ENCODE measurements at places on chromosomes 7 and 10. TPM values are rescaled to one million over a fixed set of nuclear protein-coding genes. Genes with fewer than 3 reads are reported as not detected.

GRCh38 chr7:116565981-116566380, 41.1 kb downstream of the CAV1 start:
- no peak overlapping the region for H3K27ac ChIP-seq
- no peak overlapping the region for H3K4me3 ChIP-seq
- no peaks in the 10 kb centered on the region for H3K36me3 ChIP-seq
- no peak for DNase-seq
- H3K27me3 ChIP-seq, result no peaks in the 10 kb centered on the region
- peaks cover 19% of the 10 kb centered on the region for H3K4me1 ChIP-seq

DNA sequence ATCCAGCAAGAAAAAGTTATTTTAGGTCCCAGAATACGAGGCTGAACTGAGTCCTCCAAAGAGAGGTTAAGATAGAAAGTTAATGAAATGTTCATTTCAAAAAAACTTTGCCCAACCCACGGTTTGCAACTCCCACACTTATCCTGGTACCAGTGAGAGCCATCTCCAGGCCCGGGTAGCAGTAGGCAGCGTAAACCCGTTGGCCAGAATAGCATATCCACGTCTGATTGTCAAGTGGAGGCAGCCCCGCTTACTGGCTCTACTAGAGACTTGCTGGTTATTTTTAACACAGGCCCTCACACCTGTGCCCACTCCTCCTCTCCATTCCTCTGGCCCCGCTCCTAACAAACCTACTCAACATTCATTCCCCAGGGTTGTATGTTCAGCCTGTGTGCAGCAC, 109.7 kb downstream of the HIP1 start:
- no peaks in the 10 kb centered on the region for H3K27me3 ChIP-seq
- H3K36me3 ChIP-seq, result peaks cover 6% of the 10 kb centered on the region

DNA sequence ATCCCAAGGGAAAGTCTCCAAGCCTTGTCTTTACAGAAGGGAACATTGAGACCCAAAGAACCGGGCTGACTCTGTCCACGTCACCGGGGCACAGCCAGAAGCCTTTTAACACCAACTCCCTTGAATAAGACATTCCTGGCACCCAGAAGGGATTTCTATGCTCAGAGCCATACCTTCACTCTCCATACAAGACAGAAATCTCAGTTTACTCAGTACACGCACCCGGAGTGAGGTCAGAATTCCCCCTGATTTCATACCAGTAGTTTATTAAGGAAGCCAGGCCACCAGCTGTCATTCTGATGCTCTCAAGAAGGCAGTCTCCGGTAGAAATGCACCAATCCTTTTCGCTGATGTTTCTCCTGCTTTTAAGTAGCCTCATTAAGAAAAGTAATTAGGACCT, 134.2 kb upstream of the KCNMA1 start:
- H3K27ac ChIP-seq, result no peak overlapping the region
- DNase-seq, result no peak
- H3K4me1 ChIP-seq, result no peaks in the 10 kb centered on the region
- no peaks in the 10 kb centered on the region for H3K36me3 ChIP-seq

Gene CHN2
- total RNA-seq, result 36.1 TPM

- H3K36me3 ChIP-seq, result peaks cover 31% of the 10 kb centered on the region
- H3K27me3 ChIP-seq, result no peaks in the 10 kb centered on the region
- no peak for DNase-seq
- H3K4me1 ChIP-seq, result no peaks in the 10 kb centered on the region
- H3K4me3 ChIP-seq, result no peak overlapping the region
These were observed 89.5 kb downstream of the VPS41 start for GRCh38 chr7:38819463-38819862.

GRCh38 chr7:23467806-23468525, 2.3 kb downstream of the IGF2BP3 start:
- peaks cover 100% of the 10 kb centered on the region for H3K27me3 ChIP-seq
- no peaks in the 10 kb centered on the region for H3K36me3 ChIP-seq
- peak overlapping the region; percentile 58 for H3K4me3 ChIP-seq
- DNase-seq, result no peak

Gene BLNK
- total RNA-seq, result 1.4 TPM

DNA sequence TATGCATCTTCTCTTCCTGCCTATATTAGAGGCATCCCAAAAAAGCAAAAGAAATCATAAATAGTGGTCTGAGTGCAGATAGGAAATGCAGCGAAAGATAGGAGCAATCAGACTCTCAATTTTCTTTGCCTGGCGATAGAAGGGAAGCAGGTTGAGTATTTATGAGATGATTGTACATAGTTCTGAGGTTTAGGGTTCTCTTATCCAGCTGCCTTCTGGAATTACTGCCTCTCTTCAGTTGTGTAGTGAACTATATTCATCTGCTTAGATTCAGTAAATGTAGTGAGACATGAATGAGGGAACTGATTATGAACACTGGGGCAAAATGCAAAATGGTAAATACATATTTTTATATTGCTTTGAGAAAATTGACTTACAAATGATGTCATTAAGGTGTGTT, 93.0 kb upstream of the CYP26C1 start:
- H3K4me3 ChIP-seq, result no peak overlapping the region
- no peaks in the 10 kb centered on the region for H3K4me1 ChIP-seq
- no peaks in the 10 kb centered on the region for H3K27me3 ChIP-seq
- no peak overlapping the region for H3K27ac ChIP-seq

DNA sequence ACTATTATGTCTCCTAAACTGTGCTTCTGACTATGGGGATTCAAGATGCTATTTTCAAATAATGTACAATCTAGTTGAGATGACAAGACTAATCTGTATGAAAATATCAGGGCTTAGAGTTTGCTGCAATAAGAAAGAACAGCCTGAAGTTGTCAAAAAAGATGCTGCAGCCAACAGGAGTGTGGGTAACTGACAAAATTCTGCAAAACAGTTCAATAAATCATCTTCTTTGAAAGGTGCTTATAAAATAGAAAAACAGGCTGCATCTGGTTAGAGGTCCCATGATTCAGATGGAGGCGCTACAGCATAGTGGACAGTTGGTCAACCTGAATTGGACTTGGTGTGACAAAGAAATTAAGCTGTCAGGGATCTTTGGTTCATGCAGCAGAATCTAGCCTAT, 511.0 kb downstream of the XPNPEP1 start:
- no peaks in the 10 kb centered on the region for H3K4me1 ChIP-seq
- H3K27me3 ChIP-seq, result no peaks in the 10 kb centered on the region
- H3K4me3 ChIP-seq, result no peak overlapping the region
- H3K27ac ChIP-seq, result no peak overlapping the region
- DNase-seq, result no peak
- no peaks in the 10 kb centered on the region for H3K36me3 ChIP-seq

Gene PRSS2
- not detected for total RNA-seq

Gene GTF2IRD1
- 15.8 TPM for total RNA-seq

- H3K36me3 ChIP-seq, result no peaks in the 10 kb centered on the region
- H3K27me3 ChIP-seq, result no peaks in the 10 kb centered on the region
- H3K27ac ChIP-seq, result no peak overlapping the region
- H3K4me3 ChIP-seq, result no peak overlapping the region
- H3K4me1 ChIP-seq, result no peaks in the 10 kb centered on the region
- no peak for DNase-seq
These were observed 323.7 kb upstream of the IGFBP3 start for GRCh38 chr7:46244757-46245156.

DNA sequence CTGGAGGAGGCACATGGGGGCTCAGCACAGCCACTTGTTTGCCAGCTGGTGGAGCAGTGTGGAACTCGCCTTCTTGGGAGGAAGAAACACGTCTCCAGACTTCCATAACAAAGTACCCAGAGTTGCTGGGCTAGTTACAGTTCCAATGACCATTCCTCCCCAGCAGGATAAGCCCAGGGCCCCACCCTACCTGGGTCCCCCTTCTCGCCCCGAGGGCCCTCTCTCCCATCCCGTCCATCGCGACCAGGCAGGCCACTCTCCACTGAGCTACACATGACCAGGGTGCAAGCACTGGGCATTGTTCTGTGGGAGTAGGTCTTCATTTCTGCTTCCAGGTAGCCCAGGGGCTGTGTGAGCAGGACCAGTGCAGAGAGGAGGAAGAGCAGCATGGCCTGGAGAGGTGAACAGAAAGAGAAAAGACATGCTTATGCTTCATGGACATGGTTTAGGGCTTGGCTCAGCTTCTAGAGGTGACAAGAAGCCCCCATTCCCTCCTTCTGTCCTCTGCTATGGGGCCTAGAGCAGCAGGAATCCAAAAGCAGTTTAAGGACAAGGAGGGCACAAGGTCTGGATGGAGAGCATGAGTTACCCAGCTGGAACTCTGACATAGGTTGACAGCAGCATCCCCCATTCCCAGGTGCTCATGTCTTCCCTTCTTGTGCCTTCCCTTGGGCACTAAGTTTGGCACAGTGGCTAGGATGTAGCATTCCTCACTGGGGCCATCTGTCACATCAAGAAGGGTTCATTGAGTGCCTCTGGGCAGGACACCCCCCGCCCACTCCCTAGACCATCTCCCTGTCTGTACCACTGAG, 2.4 kb downstream of the SFTPD start:
- DNase-seq, result no peak
- no peak overlapping the region for H3K4me3 ChIP-seq
- no peak overlapping the region for H3K27ac ChIP-seq
- H3K4me1 ChIP-seq, result no peaks in the 10 kb centered on the region
- peaks cover 1% of the 10 kb centered on the region for H3K36me3 ChIP-seq
- H3K27me3 ChIP-seq, result no peaks in the 10 kb centered on the region

Gene CALN1
- total RNA-seq, result not detected

Gene CRHR2
- 0.19 TPM for total RNA-seq

DNA sequence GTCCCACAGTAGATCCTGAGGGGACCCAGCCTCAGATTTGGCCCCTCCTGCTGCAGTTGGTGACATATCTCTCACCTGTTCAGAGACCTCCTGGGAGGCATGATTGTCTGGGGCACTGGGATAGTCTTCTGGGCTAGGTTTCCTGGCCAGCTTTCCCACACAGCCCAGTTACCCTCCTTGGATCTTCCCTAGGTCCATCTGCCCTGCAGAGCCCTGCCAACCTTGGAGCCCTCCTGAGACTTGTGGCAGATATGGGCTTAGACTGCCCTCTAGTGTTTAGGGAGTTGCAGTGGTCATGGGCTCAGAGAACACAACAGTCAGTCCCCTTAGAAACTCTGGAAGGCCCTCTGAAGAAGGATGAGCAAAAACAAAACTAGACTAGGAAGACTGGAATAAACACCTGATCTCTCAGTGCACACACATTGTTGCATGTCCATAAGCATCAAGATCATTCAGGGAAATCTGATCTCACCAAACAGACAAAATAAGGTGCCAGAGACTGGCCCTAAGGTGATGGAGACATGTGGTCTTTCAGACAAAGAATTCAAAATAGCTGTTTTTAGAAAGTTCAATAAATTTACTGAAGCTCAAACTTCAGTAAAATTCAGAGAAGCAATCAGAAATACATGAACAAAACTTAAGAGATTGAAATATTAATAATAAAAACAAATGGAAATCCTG, 324.6 kb downstream of the ATRNL1 start:
- H3K36me3 ChIP-seq, result no peaks in the 10 kb centered on the region
- no peaks in the 10 kb centered on the region for H3K27me3 ChIP-seq
- no peak overlapping the region for H3K27ac ChIP-seq
- no peak overlapping the region for H3K4me3 ChIP-seq

DNA sequence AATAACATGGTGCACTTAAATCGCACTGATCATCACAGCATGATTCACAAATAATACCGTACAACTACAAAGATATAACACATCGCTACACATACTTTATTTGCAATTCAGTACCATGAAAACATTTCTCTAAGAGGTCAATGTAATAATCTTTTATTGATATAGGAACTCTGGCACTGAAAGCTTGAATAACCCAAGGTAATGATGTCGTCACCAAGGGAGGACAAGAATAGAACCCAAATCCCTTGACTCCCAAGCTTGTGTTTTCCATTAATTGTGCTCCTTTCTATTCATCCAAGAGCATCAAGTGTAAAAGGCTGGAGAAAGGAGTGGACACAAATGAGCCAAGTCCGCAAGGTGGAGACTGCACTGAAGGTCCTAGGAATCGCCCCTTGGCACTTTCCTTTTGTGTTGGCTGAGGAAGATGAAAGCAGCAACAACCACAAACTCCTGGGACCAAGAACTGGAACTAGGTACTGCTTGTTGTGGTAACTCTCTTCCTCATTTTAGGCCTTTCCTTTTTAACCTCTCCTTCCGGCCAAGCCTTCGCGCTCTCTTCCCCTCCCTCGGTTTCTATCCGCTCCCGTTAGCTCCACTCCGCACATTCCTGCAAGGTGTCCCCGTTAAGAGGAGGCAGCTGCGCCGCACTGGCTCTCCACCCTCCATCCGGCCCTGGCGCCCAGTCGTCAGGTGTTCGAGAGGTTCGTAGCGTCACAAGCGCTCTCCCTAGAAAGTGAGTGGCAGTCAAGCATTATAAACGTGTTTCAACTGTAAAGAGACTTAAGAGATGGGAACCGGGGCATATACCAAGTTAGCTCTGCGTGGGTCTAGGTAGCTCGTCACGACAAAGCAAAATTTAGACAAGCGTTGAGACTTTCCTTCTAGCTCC, 1.0 kb upstream of the CBLL1 start:
- H3K4me1 ChIP-seq, result peaks cover 50% of the 10 kb centered on the region
- peak; percentile 58 for DNase-seq
- H3K27ac ChIP-seq, result peak overlapping the region; percentile 99

- no peak overlapping the region for H3K4me3 ChIP-seq
- H3K36me3 ChIP-seq, result peaks cover 61% of the 10 kb centered on the region
- no peak for DNase-seq
- no peaks in the 10 kb centered on the region for H3K27me3 ChIP-seq
- peaks cover 58% of the 10 kb centered on the region for H3K4me1 ChIP-seq
These were observed 35.4 kb downstream of the PSAP start for GRCh38 chr10:71815515-71816130.

GRCh38 chr7:45181991-45182855, 24.6 kb downstream of the RAMP3 start:
- peaks cover 5% of the 10 kb centered on the region for H3K36me3 ChIP-seq
- H3K27me3 ChIP-seq, result no peaks in the 10 kb centered on the region
- peak overlapping the region; percentile 5 for H3K27ac ChIP-seq
- no peak for DNase-seq
- peaks cover 24% of the 10 kb centered on the region for H3K4me1 ChIP-seq

DNA sequence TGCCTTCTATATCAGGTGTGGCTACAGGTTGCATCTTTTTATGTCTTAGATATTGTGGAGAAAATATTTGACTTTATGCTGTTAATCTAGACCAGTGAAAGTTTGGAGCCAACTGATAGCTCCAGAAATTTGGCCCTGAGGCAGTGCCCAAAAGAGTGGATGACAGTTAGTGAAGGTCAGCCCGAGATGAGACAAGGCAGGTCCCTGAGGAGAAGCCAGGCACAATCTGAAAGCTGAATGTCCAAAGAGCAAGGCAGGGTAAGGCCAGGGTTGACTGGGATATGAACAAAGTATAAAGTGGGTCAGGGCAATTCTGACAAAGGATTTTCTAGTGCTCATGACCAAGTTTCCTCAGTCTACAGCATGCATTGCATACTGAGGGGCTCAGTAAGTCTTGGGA, 661.9 kb downstream of the SUGCT start:
- H3K27me3 ChIP-seq, result no peaks in the 10 kb centered on the region
- H3K27ac ChIP-seq, result no peak overlapping the region
- H3K36me3 ChIP-seq, result no peaks in the 10 kb centered on the region
- no peak for DNase-seq
- no peak overlapping the region for H3K4me3 ChIP-seq
